ENCODE measurements at places on chromosomes 3 and 15.

DNA sequence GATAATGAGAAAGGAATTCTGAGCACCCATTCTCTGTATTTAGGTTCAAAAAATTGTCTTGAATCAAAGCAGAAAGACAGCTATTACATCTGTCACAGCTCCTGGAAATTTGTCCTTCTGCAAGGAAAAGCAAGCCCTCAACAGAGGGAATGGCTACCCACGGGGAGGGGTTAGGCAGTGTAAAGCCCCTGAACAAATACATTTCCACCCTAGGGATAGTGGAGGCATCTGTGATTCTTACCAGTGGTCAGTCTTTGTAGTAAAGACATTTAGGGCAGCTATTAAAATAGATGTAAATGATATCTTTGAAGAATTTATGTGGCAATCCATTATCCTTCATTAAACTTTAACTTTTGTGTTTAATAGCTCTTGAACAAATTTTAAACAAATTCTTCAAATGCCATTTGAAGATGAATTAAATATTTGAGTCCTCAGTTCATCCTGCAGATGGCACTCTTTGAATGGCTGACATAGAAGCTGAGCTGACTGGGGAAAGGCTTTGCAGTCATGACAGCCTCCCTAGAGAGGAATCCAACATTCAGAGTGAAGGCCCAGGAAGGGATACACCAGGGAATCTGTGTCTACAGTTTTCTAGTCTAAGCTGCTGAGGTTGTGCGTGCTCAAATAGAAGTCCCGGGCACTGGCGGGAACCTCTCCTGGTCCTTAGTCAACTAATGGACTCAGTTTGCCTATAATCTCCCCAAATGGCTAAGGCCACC, 359.7 kb upstream of the ROPN1 start:
- DNase-seq = no peak

- DNase-seq = no peak
Observed at GRCh38 chr3:150412561-150413231, 4.6 kb downstream of the TSC22D2 start.

- no peak for DNase-seq
Observed at GRCh38 chr15:39198044-39199000, 382.6 kb upstream of the THBS1 start.

GRCh38 chr3:127020543-127020942, 37.6 kb downstream of the PLXNA1 start:
- no peak for DNase-seq

- DNase-seq = no peak
Observed at GRCh38 chr3:13828501-13829265, 51.2 kb downstream of the WNT7A start.

- DNase-seq = no peak
Observed at GRCh38 chr15:52912172-52912571, 122.0 kb upstream of the ONECUT1 start.

DNA sequence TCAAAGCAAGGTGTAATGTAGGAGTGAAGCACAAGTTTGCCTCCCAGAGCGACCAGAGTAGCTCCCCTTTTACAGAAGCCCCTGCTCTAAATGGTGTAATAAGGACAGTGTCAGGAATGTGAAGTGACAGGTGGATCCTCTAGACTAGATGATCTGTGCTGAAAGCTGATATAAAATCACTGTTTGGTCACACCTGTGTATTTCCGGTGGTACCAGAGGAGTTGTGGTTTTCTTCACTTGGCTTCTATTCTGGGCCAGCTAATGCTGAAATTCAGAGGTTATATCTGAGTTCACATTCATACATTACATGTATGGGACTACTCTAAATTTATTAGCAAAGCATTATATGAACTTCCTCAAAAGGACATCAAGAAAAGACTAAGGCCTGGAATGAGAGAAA, 117.4 kb downstream of the IL1RAP start:
- no peak for DNase-seq

DNA sequence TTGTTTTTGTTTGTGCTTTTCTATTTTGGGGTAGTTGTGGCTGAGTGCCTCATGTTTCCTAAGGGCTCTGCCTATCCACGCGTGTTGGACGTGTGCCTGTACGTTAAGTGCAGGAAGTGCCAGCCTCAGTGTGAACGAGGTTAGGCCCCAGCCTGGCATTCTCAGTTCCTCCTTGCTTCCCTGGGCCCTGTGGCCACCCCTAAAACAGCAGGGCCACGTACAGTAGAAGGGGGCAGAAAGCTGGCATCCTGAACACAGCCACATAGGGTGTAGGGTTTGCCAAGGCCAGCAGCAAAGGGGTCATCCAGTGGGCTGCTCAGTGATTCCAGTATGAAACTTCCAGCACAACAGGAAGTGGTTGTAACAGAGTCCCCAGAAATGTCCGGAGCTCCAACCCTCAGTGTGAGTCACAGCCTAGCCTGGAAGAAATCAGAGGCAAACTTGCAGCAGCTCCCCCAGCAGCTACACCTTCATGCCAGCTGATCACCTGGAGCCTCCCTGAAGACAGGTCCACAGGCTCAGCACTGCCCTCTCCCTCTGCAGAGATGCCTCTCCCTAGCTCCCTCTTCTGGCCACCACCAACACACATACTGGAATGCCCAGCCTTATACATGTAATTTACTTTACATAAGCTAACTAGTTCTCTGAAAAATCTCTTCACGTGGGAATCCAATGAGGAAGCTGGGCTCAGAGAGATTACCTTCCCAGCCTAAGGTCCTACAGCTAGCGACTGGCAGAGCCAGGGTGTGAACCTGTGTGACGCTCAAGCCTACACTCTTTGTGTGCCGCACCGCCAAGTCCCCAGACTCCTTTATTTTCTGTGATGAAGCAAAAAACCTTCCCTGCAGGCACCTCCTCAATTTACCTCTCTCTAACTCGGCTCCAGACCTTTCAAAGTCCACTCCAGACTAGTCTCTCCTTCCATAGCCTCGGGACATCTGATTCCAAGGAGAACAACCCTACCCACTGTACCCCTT, 26.6 kb downstream of the ILDR1 start:
- no peak for DNase-seq

- DNase-seq = no peak
Observed at GRCh38 chr3:54853573-54854404, 74.1 kb downstream of the LRTM1 start.

DNA sequence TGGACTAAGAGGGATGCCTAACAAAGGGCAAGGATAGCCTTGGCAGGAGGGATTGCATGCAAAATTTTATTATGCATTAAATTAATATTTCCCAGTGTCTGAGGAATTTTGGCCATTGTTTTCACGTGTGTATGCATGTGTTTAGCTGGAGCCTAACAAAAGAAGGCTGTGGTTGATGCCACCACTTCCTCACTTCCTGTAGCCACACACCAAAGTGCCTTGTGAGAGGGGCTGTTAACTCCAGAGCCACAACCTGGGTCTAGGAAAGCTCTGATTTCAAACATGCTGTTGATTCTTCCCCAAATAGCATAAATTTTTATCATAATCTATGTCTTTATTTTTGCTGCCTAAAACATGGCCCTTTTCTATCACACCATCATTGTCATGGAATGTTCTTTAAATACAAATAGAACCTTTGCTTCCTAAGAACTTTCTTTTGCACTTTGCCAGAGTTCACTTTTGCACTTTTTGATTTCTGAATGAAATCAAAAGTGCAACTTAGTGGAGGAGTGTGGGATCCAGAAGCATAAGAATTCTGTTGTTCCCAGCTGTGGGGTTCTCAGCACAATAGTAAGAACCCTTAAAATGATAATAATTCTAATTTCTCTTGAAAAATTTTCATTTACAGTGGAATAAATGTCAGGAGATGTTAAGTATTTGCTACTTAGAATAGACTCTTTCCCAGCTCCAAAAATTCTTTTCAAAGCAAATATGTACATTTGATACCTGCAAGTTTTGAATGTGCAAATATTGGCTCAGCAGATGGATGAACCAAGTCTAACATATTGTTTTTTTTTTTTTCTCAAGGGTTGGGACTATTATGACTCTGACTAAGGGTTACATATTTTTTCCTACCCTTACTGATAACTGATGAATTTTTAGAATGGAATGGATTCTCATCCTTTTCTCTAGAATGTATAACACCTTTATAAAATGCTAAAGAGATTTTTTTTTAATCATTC, 35.6 kb upstream of the SPTSSB start:
- no peak for DNase-seq

DNA sequence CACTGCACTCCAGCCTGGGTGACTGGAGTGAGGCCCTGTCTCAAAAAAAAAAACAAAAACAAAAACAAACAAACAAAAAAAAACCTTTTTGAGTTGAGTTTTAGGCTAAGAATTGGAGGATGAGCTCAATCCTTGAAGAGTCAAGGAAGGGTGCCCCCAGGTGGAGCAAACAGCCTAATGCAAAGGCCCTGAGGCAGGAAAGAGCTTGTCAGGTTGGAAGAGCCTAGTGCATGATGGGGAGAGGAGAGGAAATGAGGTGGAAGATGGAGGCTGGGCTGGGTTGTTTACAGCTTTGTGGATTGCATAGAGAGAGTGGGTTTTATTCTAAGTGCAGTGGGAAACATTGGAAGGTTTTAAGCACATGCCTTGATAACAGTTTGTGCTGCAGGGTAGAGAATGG, 2.1 kb upstream of the SNX22 start:
- no peak for DNase-seq

GRCh38 chr3:38827791-38828190, 11.8 kb upstream of the SCN10A start:
- no peak for DNase-seq

GRCh38 chr15:38530113-38530512, 34.5 kb downstream of the RASGRP1 start:
- no peak for DNase-seq

GRCh38 chr3:43215663-43216275, 70.6 kb upstream of the SNRK start:
- DNase-seq = no peak

DNA sequence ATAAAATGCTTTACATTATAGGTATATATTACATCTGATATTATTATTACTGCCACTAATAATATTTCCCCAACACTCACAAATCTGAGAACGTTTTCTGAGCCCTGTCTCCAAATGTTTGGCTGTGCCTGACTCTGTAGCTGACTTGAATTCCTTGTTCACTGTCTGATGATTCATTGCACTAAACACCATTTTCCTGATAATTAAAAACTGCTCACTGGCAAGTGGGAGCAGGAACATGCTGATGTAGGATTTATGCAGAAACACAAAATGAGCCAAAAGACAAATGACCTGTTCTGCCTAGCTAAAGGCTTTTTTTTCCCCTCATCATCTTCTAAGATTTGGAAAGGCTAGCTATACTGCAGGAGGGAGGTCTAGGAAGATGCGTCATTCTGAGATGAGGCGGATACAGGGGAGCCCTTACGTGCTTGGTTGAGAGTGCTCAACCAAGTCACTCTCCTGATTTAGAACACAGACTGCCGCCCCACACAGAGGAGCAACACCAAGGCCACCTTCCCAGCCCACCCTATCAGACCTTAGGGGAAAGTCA, 380.7 kb downstream of the EPHB1 start:
- no peak for DNase-seq

- DNase-seq = no peak
Observed at GRCh38 chr3:58754074-58754473, 87.5 kb upstream of the FAM3D start.

- no peak for DNase-seq
Observed at GRCh38 chr3:5014391-5014790, 35.2 kb downstream of the BHLHE40 start.

- no peak for DNase-seq
Observed at GRCh38 chr15:87716422-87716821, 540.1 kb downstream of the NTRK3 start.

DNA sequence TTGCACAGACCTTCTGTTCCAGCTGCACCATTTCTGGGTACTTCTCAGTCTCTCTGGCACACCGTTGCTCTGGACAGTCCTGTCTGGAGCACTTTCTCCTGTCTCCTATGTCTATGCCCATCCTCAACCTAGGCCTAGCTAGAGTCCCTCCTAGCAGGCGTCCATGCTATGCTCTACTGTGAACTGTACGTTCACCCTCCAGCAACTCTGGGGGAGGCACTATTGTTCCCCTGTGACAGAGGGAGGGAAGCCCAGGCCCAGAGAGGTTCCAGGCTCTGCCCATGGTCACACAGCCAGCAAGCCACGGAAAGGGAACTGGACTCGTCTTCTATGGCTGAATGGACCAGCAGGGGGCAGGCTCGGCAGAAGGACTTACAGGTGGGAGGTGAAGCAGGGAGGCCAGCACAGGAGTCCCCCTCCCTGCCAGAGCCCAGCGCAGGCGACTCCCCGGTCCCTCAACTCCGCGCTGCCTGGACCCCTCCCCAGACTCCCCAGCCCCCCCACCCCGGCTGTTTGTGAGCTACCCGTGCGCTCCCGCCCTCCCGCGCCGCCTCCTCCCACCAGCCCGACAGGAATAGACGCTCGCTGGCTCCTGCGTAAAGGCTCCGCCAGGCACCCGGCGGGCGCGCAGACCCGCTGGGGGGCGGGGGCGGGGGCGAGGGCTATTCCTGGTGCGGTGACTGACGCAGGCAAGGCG, 1.7 kb upstream of the LINGO1 start:
- peak; percentile 11 for DNase-seq

- DNase-seq = no peak
Observed at GRCh38 chr3:49803465-49804140, 542 bp downstream of the INKA1 start.

- DNase-seq = no peak
Observed at GRCh38 chr3:186922224-186922623, 8.1 kb upstream of the ST6GAL1 start.

DNA sequence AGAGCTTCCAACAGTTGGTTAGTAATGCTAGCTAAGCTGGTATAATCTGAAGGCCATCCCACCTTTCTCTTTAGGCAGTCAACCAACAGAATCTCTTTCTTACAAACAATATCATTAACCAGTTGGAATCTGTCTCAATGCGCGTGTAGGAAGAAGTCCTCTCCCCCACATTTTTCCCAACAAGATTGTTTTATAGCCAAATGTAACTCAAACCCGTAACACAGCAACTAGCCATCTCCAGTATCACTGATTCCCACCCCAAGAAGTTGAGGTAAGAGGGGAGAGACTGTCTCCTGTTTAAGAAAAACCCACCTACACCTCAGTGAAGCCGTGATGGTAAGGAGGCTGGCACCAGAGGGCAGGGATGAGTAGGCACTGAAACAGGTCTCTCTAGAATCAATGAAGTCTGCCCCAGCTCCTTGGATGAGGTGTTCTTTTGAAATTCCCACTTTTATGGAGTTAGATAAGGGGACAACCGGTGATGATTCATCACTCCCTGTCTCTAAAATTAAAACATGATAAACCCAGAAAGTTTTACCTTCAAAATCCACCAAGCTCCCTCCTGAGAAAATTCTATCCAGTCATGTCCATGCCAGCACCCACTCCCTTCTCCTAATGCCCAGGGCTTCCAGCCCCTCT, 30.9 kb downstream of the CDC25A start:
- DNase-seq = no peak

DNA sequence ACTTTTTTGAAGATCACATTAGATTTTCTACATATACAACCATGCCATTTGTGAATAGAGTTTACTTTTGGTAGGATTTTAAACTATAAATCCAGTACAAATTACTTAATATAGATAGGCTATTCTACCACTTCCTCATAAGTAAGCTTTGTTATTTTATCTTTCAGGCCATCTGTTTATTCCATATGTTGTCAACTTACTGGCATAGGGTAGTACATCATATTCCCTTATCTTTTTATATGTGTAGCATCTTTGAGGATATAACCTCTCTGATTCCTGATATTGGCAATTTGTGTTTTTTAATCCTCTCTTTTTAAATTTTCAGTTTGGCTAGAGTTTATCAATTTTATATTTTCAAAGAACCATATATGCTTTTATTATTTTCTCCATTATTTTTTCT, 515.4 kb downstream of the DIPK2A start:
- DNase-seq = no peak

- DNase-seq = no peak
Observed at GRCh38 chr3:11637901-11638458, 5.7 kb downstream of the VGLL4 start.

- DNase-seq = no peak
Observed at GRCh38 chr3:155804323-155804722, 1.8 kb downstream of the C3orf33 start.
